Aortic smooth muscle cell (primary cell): ENCODE measurements at places on chromosomes 13 and 19. TPM values are rescaled to one million over a fixed set of nuclear protein-coding genes. Genes with fewer than 3 reads are reported as not detected.

The MBD3L2 gene
- total RNA-seq, result not detected in 2 replicates

The TUBA3C gene
- total RNA-seq, result not detected in 2 replicates

The SLC5A5 gene
- not detected in 2 replicates for total RNA-seq

The TTC9B gene
- total RNA-seq, result not detected in 2 replicates

The ZNF135 gene
- 4.5 and 5.9 TPM in 2 replicates for total RNA-seq

The LRRC4B gene
- under 0.01 and 0.12 TPM in 2 replicates for total RNA-seq
